ENCODE measurements at places on chromosomes 11 and 22.
A peak's percentile ranks its signal among the peaks of the same experiment; 100 is the strongest.

DNA sequence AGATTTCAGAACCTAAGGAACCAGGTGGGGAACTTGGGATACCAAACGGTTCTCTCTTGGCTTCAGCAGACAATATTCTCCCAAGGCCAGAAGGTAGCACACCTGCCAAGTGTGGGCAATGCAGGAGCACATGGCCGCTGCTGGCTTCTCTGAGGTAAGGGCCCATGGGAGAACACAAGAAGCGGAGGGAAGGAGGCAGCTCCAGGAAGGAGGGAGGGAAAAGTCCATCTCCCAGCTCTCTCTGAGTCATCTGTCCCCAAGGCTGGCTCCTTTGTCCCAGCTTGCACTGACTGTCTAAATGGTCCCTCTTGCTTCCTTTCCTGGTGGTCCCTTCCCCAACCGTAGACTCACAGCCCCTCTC is 557.9 kb upstream of the CADM1 start:
- no peak for DNase-seq

DNA sequence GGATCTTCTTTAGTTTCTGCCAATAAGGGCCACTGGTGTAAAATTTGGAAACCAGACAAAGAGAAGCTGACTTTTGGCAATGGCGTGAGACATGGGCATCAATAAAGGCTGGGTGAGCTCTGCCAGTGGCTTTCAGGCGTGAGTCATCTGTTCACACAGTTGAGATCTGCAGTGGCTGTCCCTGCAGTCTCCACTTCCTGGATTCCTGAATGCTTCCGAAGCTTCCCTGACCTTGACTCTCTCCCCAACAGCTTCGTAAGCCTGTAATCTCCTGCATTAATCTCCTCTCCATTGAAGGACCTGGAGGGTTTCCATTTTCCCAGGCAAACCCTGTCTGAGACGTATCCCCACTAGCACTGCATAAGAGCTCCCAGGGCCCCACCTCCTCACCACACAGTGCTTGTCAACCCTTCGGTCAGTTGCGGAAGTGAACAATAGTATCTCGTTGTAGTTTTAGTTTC is 574.7 kb downstream of the TBC1D22A start:
- DNase-seq, result no peak

DNA sequence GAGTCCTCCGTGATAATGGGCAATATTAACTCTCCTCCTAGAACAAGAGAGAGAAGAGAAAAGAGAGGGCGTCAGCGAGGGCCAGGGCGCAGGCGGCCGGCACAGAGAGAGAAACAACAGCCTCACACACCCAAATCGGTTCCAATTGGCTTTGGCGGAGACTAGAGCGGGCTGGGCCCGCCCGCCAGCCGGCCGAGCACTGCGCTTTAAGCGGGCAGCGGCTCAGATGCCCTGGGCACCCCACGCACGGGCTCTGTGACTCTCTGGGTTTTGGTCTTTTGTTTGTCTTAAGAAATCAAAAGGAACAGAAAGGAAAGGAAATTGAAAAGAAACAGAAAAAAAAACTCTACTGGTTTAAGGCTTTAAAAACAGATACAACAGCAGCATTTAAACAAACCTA is 17.0 kb downstream of the SLC22A12 start:
- no peak for DNase-seq

GRCh38 chr11:22339611-22340010 is 1.4 kb downstream of the SLC17A6 start:
- no peak for DNase-seq

DNA sequence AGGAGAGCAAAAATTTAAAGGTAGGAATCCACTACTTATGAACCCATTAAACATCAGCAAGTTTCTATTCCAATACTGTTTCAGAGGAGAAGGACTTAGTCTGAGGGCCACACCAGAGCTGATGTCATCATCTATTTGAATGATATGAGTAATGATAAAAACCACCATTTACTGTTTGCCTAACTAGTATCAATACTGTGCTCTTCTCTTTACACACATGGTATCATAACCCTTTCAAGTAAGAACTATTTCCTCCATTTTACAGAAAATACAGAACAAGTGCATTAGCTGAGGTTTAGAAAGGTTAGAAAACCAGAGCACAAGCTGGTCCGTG is 651.3 kb upstream of the KIRREL3 start:
- no peak for DNase-seq

DNA sequence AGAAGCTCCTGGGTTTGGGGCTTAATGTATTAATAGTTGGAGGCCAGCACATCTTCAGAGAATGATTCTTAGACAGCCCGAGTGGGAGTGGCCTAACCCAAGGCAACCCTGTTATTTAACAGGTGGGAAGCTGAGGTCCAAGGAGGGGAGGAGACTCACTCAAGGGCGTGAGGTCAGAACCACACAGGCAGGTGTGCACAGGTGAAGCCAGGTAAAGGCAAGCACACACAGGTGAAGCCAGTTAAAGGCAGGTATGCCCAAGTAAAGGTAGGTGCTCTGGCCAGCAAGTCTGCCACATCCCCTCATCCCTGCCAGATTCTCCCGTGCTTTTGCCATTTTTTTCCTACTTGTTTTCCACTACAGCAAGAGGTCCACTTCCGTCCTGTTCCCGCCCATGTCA is 2.9 kb upstream of the SHANK2 start:
- DNase-seq, result peak; percentile 38

DNA sequence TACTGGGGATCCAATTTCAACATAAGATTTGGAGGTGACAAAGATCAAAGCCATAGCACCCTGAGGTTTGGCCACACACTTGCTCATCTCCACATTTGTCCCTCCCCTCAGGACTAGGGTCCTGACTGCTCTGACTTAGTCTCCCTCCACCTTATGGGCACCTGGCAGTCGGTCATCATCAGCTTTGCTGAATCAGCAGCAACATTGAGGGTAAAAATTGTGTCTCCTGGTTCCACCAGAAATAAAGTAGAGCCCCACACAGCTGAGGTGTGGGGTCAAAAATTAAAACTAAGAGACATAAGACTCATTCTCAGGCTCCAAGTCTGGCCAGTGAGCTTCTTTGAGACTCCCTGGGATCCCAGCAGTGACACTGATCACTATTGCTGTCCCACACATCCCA is 56.2 kb downstream of the GGTLC2 start:
- peak; percentile 14 for DNase-seq

DNA sequence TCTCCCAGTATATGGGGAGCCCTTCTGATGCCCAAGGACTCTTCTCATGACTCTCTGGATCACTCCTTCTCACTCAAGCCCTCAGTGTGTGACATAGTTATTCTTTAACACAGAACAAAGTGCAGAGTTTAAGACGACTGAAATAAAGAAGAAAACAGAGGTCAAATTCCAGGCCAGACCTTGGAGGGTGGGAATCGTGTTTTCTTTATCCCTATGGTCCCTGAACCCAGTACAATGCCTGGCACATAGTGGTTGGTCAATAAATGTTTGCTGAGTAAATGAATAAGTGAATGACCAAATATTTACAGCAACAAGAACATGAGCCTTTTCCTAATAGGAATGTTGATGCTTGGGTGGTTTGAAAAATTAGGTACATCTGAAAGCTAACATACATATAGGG is 28.8 kb downstream of the VSTM5 start:
- no peak for DNase-seq

DNA sequence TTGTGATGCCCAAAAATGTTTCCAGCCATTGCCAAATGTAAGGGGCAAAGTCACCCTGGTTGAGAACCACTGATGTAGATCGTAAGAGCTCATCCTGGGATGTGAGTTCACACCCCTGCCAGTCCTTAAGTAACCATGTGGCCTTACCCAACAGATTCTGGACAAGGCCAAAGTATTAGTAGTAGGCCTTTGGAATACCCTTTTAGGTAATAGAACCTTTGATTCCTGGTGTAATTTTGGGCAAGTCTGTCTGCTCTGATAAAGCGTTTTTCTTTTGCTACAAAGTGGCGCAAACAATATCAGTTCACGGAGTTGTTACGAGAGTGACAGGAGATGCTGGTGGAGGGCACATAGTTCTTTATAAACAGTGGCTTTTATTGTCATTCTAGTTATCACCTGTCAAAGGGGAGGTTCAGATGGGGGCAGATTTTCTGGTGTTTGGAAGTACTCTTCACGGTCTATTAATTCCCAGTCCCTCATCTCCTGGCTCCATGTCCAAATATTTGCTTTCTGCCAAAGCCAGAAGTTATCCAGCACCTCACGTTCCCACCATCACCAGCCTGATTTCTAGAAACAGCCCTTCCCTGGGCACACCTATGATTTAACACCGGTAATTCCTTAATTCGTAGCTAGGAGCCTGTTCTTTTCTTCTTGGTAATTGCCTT is 73.8 kb upstream of the CRYBB3 start:
- DNase-seq, result no peak

GRCh38 chr11:76648061-76648460 is 22.5 kb downstream of the LRRC32 start:
- no peak for DNase-seq

- DNase-seq, result no peak
These were observed 3.3 kb downstream of the TMEM121B start for GRCh38 chr22:17117890-17118289.

DNA sequence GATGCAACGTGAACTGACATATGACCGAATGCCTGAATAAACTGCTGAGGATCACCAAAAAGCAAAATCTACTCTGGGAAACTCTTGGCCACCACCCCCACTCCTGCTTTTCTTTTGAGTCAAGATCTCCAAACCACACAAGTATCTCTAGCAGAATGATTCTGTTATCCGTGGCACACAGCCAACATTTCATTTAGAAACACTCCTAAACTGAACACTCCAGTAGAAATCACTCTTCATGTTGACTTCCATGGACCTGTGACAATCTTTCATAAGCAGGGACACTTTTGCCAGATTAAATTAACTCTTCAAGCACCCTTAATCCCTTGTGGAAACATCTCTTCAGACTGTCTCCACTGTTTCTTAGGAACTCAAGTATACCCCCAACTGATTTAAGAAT is 44.4 kb downstream of the VSIG10L2 start:
- no peak for DNase-seq

- peak; percentile 78 for DNase-seq
These were observed 14.3 kb downstream of the PACSIN2 start for GRCh38 chr22:43000441-43001175.

- DNase-seq, result peak; percentile 66
These were observed 80.8 kb downstream of the SGSM3 start for GRCh38 chr22:40451210-40451609.

- DNase-seq, result no peak
These were observed 28.1 kb upstream of the CHORDC1 start for GRCh38 chr11:90250970-90251369.

GRCh38 chr11:122453586-122453985 is 201.9 kb upstream of the UBASH3B start:
- no peak for DNase-seq

- no peak for DNase-seq
These were observed 600 bp upstream of the RAB6A start for GRCh38 chr11:73761403-73761945.

- peak; percentile 56 for DNase-seq
These were observed 978 bp upstream of the CLDN5 start for GRCh38 chr22:19525116-19525660.

DNA sequence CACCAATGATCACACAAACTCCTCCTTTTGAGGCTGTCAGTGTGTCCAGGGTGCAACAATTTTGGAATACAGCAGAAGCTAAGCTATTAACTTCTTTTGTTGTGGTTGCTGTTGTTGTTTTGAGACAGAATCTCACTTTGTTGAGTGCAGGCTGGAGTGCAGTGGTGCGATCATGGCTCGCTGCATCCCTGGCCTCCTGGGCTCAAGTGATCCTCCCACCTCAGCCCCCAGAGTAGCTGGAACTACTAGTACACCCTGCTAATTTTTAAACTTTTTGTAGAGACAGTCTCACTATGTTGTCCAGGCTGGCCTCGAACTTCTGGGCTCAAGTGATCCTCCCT is 22.0 kb downstream of the GSTT2B start:
- DNase-seq, result no peak

DNA sequence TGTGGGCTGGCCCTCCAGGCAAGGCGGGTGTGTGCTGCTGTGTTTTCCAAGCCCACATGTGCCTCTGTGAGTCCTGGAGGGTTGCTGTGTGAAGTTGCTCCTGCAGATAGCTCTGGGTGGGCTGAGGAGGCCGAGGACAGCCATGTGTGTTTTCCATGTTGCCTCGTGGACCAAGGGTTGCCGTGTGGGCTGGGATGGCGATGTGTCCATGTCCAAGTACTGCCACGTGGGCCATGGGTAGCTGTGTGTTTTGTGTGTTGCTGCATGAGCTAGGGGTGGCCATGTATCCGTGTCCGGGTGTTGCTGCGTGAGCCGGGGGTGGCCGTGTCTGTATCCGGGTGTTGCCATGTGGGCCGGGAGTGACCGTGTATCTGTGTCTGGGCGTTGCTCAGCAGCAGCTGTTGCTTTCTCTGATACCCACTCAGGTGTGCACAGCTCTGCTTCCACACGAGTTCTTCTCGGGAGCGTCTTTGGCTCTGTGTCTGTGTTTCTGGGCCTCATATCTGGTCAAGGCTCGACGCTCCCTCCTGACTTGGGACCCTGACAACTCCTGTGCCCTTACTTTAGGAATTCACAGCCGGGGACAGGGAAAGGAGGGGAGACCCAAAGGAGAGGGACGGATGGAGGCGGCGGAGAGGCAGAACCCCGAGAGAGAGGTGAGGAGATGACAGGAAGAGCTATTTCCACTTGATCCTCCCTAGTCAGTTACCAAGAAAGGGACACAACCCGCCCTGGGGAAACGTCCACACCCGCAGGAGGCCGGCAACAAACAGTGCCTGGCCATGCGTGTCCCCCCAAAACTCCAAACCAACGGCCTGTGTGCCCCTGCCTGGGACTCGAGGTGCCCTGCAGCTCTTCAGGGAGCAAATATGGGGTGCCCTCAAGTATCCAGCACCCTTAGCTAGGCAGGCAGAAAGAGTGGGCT is 83.1 kb downstream of the PHF21B start:
- no peak for DNase-seq

DNA sequence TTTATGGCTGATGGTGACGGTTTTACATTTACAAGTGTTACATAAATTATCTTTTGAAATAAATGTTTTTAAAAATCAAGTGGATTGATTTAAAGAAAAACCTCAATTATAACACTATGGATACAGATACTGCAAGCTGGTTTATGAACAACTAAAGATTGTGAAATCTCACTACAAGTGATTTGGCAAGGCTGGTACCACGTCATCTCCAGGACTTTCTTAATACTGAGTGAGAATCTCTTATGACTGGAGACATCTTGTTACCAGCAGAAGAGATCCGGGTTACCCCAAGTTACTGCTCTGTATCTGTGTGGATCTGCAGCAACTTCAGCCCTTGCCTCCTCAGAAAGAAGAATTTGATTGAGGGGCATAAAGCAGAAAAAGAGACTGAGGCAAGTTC is 452.9 kb downstream of the MN1 start:
- no peak for DNase-seq

DNA sequence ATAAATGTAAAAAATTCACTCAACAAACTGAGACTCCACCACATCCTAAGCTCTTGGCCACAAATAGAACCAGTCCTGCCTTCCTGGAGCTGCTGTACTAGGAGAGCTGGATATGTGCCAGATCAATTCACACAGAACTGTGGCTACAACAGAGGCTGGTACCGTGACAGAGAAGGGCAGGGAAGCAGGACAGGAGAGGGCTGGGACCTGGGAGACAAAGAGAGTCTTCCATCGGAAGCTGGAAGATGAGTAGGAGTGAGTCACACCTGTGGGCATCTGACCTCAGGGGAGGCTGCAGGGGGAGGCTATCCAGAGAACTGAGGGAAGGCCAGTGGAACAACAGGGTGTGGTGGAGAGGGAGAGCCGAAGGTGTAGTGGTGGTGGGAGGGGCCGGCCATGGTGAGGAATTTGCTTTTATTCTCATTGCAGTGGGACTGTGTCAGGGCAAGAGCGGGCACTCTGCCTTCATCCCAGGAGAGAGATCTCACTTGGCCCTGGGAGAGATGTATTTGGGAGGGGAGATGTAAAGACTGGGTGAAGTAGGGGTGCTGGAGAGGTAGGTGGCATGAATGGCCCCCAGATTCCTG is 1.9 kb upstream of the LTBP3 start:
- DNase-seq, result no peak

All from activated effector memory CD4-positive, alpha-beta T cell treated with anti-CD3 and anti-CD28 coated beads, Interleukin-2, amount 50 U/mL, for 16 hours (primary cell).